Ovary (tissue), 10 donors: ENCODE measurements at places on chromosomes 4 and X.

- no peak for DNase-seq
These were observed 89.2 kb downstream of the PJA1 start for GRCh38 chrX:69076088-69076487.

GRCh38 chr4:40843696-40844095, 93.9 kb downstream of the NSUN7 start:
- no peak for DNase-seq

DNA sequence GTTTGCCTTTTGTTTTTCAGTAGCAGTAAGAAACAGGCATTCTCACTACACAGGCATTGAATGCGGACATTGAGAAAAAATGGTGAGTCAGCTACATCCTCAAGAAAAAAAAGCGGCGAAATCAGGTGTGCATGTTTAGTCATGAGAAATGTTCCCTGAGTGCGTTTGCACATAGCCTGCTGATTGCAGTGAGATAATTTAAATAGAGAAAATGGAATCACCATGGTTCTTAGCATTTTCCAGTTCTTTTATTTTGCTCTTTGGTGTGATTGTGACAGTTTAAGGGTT, 54.1 kb upstream of the CLDN34 start:
- no peak for DNase-seq

- no peak for DNase-seq
These were observed 118.8 kb upstream of the AFF2 start for GRCh38 chrX:148381603-148382002.

- no peak for DNase-seq
These were observed 821 bp upstream of the NALF2 start for GRCh38 chrX:69503228-69503781.

DNA sequence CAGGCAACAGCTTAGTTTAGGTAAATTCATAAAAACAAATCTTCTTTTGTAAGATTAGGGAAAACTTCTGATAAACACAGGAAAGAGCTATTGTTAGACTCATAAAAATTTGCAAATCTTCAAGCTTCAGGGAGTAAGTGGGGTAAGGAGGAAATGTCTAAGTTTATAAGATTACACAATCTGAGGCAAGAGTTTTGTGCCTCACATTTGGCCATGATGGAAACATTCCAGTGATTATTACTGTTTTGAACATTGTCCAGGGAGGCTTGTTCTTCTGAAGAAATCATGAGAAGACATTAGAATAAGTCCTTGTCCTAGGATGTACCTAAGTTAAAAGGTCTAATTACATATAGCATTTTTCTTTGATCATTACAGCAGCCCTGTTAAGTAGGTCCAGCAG, 72.8 kb downstream of the MAOB start:
- DNase-seq, result no peak

DNA sequence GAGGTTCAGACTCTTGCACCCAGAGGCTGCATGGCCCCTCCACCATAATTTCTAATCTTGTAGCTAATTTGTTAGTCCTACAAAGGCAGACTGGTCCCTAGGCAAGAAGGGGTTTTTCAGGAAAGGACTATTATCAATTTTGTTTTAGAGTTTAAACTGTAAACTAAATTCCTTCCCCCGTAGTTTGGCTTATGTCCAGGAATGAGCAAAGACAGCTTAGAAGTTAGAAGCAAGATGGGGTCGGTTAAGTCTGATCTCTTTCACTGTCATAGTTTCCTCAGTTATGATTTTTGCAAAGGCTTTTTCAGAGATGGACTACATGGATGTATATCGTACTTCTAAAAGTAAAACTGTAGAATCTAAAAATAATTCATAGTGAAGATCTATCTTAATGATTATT, 258.1 kb upstream of the IL1RAPL1 start:
- no peak for DNase-seq

DNA sequence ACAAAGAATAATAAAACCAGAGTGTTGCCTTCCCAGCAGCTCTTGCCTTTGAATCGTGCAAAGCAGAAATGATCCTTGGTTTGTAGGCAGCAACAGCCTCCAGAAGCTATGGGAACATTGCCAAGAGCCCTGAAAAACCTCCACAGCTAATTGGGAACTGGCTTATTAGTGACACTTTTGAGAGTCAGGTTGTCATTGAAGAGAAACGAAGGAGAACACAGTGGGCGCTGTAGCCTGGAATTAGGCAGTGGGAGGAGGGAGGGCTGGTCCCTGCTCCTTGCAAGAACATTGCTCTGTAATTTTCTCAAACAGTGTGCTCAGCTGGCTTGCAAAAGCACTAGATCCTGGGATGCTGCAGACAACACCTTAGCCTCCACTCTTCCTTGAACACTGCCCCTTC, 331.5 kb upstream of the EMCN start:
- DNase-seq, result no peak

GRCh38 chr4:139785356-139785755, 119.7 kb downstream of the MGST2 start:
- DNase-seq, result no peak

- no peak for DNase-seq
These were observed 20.0 kb upstream of the VCX2 start for GRCh38 chrX:8191022-8191421.

DNA sequence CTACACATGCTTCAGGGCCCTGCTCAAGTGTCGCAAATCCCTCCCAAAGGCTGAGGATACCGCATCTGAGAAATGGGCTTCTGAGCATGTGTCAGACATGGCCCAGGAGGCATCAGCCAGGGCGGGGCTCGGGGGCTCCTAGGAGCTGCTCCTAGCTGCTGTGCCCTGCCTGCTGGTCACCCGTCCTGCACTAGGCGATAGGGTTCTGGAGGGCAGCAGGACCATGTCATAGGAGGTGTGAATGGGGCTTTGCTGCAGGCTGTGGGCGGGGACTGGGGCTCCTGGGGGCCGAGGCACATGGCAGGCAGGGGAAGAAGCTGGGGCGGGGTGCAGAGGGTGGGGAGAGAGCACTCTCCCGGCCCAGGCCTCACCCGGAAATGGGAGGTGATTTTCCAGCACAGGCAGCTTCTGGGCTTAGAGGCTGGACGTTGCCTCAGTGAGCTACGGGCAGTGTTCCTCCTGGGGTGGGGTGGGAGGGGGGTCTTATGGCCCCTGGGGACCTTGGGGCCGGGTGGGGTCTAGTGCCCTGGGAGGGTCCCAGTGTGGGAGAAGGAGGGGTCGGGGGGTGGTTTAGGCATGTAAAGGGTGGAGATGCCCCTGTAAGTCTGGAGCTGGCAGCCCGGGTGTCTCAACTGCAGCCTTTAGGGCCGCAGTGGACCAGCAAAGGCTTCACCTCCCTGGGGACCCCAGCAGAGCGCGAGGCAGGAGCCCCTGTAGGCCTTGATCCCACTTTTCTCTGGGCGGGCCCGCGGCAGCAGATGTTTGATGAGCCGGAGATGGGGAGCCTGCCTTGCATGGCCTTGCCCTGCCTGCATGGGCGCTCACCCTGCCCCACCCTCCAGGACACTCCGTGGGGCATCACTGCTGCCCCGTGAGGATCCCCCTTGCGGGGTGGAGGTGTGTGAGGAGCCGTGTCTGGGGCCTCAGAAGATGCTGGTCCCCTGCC, 98.6 kb upstream of the LRPAP1 start:
- DNase-seq, result no peak

DNA sequence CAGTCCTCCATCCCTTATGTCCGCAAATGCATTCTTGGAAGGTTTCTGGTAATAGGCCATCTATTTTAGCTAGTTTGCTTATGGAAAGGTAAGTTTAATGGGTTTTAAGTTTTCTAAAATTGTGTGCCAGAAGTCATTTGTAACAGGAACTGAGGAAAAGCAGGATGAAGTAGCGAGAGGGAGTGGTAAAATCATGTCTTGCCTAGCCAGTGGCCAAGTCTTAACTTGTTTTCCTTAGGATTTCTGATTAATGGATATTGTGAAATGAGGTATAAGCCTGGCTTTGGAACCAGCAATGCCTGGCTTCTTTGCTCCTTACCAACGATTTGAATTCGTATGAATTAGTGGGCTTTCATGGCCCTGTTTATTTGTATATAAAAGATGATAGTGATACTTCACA, 7.3 kb downstream of the SEC24B start:
- no peak for DNase-seq

DNA sequence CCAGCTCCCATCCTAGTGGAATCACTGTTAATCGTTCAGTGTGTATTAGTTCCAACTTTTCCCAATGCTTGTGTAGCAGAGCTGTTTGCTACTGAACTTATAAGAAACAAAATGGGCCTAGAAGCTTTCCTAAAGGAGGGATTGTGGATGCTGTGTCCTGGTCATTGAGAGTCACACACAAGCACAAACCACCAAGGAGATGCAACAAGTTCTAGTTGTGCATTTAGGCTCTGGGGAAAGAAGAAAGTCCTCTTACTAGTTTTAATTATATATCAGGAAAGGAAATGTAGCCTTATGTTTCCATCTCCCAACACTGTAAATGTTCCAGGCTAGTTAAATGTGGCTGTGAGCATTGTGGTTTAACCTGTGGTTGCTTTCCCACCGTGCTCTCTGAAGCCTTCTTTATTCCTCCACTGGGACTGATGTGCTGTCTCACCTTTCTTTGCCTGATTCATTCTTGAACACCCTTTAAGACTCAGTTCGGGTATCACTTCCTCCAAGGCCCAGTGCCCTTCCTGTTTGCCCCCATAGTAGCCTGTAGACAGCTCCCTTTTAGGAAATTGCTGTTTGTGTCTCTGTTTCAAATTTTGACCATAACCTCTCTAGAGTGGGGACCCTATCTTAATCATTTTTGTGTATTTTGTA, 34.3 kb downstream of the ATP10D start:
- no peak for DNase-seq

GRCh38 chr4:128787509-128788311, 21.8 kb upstream of the JADE1 start:
- no peak for DNase-seq

- DNase-seq, result no peak
These were observed 63.9 kb upstream of the HOPX start for GRCh38 chr4:56745042-56745441.

GRCh38 chr4:123218981-123219380, 177.6 kb upstream of the SPRY1 start:
- no peak for DNase-seq

GRCh38 chr4:54566608-54567007, 91.1 kb upstream of the KIT start:
- no peak for DNase-seq

DNA sequence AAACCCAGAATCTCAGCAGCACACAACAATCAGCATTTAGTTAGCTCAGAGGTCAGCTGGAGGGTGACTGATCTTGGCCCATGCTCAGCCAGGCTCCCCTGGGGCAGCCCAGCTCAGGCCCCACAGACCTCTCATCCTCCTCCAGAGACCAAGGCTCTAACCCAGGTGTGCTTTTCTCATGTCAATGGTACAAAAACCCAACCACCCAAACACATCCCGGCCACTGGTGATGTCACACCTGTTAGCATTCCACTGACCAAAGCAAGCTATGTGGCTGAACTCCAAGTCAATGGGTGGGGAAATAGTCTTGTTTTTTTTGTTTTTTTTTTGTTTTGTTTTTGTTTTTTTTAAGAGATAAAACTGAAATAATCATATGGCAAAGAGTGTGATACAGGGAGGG, 77.5 kb downstream of the CYTL1 start:
- DNase-seq, result no peak

DNA sequence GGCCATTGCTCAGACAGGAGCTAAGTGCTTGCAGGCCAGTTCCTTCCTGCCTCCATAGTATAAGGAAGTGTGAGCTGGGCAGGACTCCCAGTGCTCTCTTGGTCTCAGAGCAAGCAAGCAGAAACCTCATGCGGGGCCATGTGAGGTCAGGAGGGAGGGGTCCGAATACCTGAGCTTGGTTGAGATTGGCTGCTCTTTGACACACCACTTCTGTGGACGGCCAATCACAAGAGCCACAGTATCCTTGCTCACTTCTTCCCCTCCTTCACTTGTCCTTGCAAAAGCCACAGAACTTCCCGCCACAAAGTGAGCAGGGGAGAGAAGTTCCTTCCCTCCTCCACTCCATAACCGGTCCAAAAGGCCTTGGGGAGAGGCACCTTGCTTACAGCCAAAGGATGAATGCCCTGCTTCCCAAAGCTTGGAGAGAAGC, 56.7 kb downstream of the PRPS1 start:
- no peak for DNase-seq

GRCh38 chr4:180530787-180531186, 1712.4 kb upstream of the TENM3 start:
- DNase-seq, result no peak

DNA sequence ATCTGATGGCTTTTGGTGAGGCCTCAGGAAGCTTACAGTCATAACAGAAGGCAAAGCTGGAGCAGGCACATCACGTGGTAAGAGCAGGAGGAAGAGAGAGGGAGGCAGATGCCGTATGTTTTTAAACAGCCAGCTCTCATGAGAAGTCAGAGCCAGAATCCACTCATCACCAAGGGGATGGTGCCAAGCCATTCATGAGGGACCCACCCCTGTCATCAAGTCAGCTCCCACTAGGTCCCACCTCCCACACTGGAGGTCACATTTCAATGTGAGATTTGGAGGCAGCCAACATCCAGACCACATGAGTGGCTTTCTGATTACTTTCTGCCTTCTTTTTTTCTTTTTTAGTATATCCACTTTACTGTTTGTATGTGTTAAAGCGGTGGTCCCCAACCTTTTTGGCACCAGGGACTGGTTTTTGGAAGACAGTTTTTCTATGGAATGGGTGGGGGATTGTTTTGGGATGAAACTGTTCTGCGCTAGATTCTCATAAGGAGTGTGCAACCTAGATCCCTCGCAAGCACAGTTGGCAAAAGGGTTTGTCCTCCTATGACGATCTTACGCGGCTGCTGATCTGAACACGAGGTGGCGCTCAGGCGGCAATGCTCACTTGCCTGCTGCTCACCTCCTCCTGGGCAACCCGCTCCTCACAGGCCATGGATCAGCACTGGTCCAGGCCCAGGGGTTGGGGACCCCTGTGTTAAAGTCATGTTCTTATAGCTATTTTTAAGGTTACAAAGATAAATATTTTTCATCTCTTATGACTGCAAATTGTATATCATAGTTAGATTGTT, 61.7 kb downstream of the SLIT2 start:
- no peak for DNase-seq

DNA sequence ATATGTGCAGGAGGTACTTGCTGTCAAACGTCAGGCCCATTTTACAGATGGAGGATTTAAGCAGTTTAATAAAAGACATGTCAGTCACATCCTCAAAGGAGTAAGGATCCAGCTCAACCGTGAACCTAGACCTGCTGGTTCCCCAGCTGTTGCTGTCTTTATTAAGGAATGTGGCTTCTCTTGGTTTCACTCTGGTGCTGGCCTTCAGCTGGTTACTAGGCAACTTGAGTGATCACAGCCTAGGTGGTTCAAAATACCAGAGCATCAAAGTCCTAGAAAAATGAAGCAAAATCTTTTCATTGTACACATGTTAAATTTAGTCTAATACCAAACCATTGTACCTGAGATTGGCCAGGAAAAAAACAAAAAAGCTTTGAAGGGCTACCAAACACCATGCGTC, 32.7 kb upstream of the GLRA2 start:
- no peak for DNase-seq

- peak; percentile 59 for DNase-seq
These were observed 593 bp downstream of the ELF4 start for GRCh38 chrX:130109429-130110378.
